MV-4-11 (cell line): ENCODE measurements at places on chromosomes 7 and 10.

GRCh38 chr10:15515202-15515601, 144.1 kb upstream of the FAM171A1 start:
- DNase-seq = no peak

DNA sequence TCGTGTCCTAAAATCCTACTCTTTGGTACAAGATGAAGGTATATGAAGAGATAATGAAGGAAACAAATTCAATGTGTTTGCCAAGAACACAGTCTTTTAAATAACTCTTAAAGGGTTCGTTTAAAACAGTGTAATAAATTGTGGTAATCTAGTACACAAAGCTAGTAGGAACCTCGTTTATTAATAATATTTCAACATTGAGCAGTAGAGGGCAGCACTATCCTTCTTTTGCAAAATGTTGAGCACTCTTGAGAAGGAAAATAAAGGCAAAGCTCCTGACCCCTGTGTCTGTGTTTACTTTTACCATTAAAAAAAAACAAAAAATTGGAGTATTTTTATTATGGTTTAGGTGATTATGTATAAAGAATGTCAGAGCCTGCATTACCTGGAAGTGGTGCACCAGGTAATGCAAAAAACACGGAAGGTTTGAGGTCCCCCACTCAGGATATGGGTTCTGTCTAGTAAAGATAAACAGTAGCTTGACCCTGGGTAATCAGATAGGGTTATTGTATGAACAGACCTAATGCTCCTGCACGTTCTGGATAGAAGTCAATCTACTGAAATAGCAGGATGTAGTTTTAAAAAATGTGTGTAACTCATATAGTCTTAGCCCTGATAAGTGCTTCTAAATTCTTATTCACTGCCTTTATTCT, 5.7 kb upstream of the GOT1 start:
- peak; percentile 34 for DNase-seq

- DNase-seq = peak; percentile 51
Observed at GRCh38 chr7:99375070-99375807, 709 bp downstream of the ARPC1B start.

- no peak for DNase-seq
Observed at GRCh38 chr10:60098677-60099601, 192.6 kb upstream of the CCDC6 start.

GRCh38 chr7:37694208-37695094, 10.9 kb downstream of the GPR141 start:
- peak; percentile 95 for DNase-seq

DNA sequence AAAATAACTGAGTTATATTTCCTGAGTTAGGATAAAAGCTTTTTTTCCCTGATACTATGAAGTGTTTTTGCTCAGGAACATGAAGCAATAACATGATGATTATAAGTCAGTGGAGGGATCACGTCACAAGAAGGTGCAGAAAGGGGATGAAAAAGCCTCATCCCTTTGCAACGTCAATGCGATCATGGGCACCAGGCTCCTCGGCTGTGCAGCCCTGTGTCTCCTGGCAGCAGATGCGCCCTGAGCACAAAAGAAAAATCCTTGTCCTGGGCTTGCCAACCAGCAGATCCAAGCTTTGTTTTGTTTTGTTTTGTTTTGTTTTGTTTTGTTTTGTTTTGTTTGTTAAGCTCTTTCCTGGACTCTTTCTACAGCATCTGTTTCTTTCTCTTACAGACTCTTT, 103.5 kb upstream of the PRSS1 start:
- no peak for DNase-seq

DNA sequence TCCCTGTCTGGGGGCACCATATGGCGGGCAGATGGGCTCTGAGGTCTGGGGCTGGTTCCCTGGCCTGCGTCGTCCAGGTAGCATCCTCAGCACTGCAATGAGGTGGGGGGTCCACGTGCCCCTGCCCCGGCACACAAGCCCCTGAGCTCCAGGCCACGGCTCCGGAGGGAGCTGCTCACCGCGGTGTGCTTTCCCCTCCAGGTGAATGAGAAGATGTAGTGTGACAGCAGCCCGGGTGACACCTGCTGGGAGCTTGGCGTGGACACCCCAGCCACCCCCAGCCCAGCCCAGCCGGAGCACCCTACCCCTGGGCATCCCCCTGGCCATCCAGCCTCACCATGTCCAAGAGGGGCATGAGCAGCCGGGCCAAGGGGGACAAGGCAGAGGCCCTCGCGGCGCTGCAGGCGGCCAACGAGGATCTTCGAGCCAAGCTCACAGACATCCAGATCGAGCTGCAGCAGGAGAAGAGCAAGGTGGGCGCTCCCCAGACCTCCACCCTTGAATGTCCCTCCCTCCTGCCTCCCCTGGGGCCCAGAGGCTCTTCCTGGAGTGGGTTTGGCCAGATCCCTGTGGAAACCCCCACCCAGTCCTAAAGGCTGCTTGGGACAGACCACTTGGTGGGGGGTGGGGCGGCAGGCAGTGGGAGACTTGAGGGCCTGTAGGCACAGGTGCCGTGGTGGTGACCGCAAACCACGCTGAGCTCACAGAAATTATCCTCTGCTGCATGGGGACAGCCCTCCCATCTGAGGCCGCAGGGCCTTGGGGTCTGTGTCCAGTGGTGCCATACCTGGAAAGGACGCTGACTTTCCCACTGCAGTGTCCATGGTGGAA, 38.9 kb downstream of the JAKMIP3 start:
- DNase-seq = no peak

DNA sequence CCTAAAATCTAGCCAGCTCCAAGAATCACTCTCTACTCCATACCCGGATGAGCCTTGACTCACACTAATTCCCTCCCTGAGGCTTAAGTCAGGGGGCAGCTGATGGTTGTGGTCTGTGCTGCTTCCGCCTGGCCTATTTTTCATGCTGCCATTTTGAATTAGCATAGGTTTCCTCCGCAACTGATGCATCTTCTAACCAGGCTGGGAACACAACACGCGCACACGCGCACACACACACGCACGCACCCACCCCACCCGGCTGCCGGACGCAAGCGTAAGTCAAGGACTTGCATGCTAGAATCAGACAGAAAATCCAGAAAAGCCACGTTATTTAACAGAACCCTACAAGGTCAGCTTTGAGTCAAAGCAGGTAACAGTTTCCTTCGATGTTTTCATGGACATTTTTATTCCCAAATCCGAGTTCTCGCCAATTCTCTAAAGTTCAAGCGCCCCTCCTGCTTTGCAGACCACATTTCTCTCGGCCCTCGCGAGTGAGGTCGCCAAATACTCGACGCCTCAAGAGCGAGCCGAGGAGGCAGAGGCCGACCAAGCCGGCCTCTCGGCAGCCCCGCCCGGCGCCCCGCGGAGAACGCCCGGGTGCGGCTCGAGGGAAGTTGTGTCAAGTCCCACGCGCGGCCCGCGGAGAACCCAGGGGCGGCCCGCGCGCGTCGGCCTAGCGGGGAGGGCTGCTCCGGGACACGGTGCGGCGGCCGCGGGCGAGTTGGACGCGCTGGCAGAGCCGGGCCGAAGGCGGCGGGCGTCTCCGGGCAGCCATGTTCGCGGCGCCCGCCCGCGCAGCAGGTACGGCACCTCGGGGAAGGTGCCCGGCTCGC, 961 bp downstream of the SCRN1 start:
- no peak for DNase-seq

GRCh38 chr10:72736176-72736827, 44.4 kb downstream of the MCU start:
- DNase-seq = peak; percentile 48

DNA sequence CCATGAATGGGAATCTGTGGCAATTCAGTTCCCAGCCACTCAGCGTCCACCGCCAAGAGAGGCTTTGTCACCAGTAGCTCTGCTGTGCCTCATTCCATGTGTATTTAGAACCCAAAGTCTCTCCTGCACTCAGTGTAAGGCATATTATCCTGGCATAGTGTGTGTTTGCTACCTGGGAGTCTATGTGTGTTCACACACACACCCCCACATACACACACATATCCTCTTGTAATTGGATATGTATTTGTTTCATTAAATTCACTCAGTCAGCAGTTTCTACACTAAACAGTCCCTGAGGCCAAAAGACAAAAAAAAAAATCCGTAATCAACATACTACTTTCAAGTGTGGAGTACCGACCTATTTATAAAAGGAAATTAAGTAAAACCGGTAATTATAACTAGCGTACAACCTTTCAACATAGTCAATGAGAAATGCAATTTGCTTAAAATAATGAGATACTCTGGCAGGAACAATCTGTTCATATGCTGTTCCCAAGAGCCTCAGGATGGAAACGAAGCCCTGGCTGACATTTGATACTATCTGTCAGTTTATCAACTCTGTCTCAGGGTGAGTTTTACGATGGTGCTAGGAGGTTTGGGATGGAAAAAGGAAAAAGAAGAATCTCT, 425.8 kb upstream of the CELF2 start:
- no peak for DNase-seq

DNA sequence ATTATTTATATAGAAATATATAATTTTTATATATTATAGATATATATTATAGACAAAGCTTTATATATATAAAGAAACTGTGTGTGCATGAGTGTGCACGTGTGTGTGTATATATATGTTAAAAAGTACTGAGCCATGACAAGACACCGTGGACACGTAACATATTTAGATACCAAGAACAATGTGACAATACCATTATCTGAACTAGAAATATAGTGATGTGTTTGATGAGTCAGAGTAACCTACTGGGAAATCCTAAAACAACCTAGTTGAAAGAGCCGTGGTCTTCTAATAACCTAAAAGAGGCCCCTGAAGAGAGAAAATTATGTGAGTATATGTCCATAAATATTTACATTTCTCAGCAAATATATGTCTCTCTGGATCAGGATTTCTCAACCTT, 50.7 kb upstream of the ITGB8 start:
- DNase-seq = no peak

DNA sequence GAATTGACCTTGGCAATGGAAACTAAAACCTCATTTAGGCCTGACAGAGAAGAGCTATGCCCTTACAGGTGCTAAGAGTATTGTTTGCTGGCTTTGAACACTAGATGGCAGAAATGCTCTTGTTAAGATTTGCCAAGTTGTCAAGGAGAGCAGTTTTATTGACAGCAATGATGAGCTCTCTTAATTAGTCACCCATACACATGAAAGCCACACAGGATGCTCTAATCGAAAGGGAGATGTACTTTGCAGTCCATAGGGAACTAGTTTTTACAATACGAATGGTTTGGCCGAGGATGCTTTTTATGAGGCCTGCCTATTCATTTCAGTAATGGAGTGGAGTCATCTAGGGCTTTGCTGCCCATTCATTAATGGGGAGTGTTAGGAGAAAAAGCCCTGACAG, 45.4 kb upstream of the MBL2 start:
- peak; percentile 10 for DNase-seq

GRCh38 chr10:73859428-73859783, 14.9 kb downstream of the CAMK2G start:
- no peak for DNase-seq

- no peak for DNase-seq
Observed at GRCh38 chr10:63611078-63611477, 89.9 kb downstream of the REEP3 start.
